Naive B cell (primary cell): ENCODE measurements at places on chromosomes 11 and 22. TPM values are rescaled to one million over a fixed set of nuclear protein-coding genes. Genes with fewer than 3 reads are reported as not detected.

Gene IGSF9B
- polyA plus RNA-seq = not detected

Gene UPB1
- polyA plus RNA-seq = 0.08 TPM

Gene APOL5
- polyA plus RNA-seq = not detected

Gene FAM111B
- polyA plus RNA-seq = 10.0 TPM

Gene SLC22A25
- not detected for polyA plus RNA-seq

Gene ST14
- 29.9 TPM for polyA plus RNA-seq

Gene MYH9
- polyA plus RNA-seq = 65.7 TPM

Gene C11orf54
- 19.0 TPM for polyA plus RNA-seq

Gene RHOD
- polyA plus RNA-seq = 0.98 TPM

Gene IRAG1
- 1.0 TPM for polyA plus RNA-seq

Gene MOGAT2
- polyA plus RNA-seq = not detected

Gene GGTLC3
- not detected for polyA plus RNA-seq

Gene MAP6
- polyA plus RNA-seq = 0.16 TPM

Gene MPZL3
- 1.5 TPM for polyA plus RNA-seq

Gene TSPAN18
- 1.3 TPM for polyA plus RNA-seq

Gene FGF19
- polyA plus RNA-seq = not detected

- no peak for DNase-seq
- no peak overlapping the region for H3K4me3 ChIP-seq
- no peaks in the 10 kb centered on the region for H3K27me3 ChIP-seq
- peaks cover 35% of the 10 kb centered on the region for H3K4me1 ChIP-seq
- H3K36me3 ChIP-seq = no peaks in the 10 kb centered on the region
These were observed 57.0 kb upstream of the CD5 start for GRCh38 chr11:61045271-61045670.

DNA sequence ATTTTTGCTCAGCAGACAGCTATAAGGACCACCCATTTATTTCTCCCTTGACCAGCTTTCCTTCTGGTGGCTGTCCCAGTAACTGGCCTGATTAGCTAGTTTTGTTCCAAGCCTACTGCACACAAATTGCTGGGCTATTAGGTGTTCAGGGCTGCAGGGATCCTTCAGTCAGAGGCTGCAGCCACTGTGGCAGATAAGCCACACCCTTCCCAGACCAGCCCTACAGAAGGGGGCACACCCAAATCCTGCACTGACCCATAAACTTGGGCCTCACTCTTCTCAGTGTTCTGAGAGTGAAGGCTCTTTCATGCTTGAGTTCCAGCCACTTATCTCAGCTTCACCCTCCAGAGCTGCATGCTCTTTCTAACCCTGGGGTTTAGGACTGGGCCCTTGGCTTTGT is 200.0 kb downstream of the AASDHPPT start:
- no peak overlapping the region for H3K4me3 ChIP-seq
- no peaks in the 10 kb centered on the region for H3K4me1 ChIP-seq
- no peak overlapping the region for H3K27ac ChIP-seq
- H3K27me3 ChIP-seq = peaks cover 3% of the 10 kb centered on the region

GRCh38 chr11:115591380-115591779 is 87.2 kb upstream of the CADM1 start:
- no peaks in the 10 kb centered on the region for H3K27me3 ChIP-seq
- H3K27ac ChIP-seq = no peak overlapping the region
- DNase-seq = no peak

- no peaks in the 10 kb centered on the region for H3K36me3 ChIP-seq
- no peaks in the 10 kb centered on the region for H3K4me1 ChIP-seq
- H3K27me3 ChIP-seq = no peaks in the 10 kb centered on the region
- no peak overlapping the region for H3K27ac ChIP-seq
- H3K4me3 ChIP-seq = no peak overlapping the region
- DNase-seq = no peak
These were observed 10.5 kb upstream of the MCHR1 start for GRCh38 chr22:40668611-40669411.

- H3K4me1 ChIP-seq = peaks cover 77% of the 10 kb centered on the region
- peak overlapping the region; percentile 89 for H3K27ac ChIP-seq
- peaks cover 23% of the 10 kb centered on the region for H3K36me3 ChIP-seq
These were observed 9.5 kb downstream of the IGLL5 start for GRCh38 chr22:22897091-22897490.

DNA sequence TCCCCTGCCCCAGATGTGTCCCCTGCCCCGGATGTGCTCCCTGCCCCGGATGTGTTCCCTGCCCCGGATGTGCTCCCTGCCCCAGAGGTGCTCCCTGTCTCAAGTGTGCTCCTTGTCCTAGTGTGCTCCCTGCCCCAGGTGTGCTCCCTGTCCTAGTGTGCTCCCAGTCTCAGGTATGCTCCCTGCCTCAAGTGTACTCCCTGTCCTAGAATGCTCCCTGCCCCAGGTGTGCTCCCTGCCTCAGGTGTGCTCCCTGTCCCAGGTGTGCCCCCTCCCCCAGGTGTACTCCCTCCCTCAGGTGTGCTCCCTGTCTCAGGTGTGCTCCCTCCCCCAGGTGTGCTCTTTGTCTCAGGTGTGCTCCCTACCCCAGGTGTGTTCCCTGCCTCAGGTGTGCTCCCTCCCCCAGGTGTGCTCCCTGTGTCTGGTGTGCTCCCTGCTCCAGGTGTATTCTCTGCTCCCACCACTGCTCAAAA is 48.7 kb upstream of the RASD2 start:
- H3K27ac ChIP-seq = no peak overlapping the region
- no peaks in the 10 kb centered on the region for H3K4me1 ChIP-seq
- peaks cover 62% of the 10 kb centered on the region for H3K27me3 ChIP-seq
- no peak for DNase-seq
- no peak overlapping the region for H3K4me3 ChIP-seq

GRCh38 chr11:42713753-42714152 is 598.0 kb upstream of the API5 start:
- no peaks in the 10 kb centered on the region for H3K4me1 ChIP-seq
- H3K27me3 ChIP-seq = no peaks in the 10 kb centered on the region
- H3K27ac ChIP-seq = no peak overlapping the region
- DNase-seq = no peak
- H3K36me3 ChIP-seq = no peaks in the 10 kb centered on the region

DNA sequence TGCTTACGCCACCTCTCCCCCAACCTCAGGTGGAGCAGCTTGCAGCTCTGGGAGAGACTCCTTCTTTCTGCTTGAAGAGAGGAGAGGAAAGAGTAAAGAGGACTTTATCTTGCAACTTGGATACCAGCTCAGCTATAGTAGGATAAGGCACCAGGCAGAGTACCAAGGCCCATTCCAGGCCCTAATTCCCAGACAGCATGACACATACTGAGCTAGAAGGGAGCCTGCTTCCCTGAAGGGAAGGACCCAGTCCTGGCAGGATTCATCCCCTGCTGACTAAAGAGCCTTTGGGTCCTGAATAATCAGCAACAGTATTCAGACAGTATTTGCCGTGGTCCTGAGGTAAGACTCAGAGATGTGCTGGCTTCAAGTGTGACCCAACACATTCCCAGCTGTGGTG is 41.4 kb downstream of the PPME1 start:
- no peaks in the 10 kb centered on the region for H3K4me1 ChIP-seq
- no peak for DNase-seq
- no peaks in the 10 kb centered on the region for H3K27me3 ChIP-seq
- no peak overlapping the region for H3K4me3 ChIP-seq

DNA sequence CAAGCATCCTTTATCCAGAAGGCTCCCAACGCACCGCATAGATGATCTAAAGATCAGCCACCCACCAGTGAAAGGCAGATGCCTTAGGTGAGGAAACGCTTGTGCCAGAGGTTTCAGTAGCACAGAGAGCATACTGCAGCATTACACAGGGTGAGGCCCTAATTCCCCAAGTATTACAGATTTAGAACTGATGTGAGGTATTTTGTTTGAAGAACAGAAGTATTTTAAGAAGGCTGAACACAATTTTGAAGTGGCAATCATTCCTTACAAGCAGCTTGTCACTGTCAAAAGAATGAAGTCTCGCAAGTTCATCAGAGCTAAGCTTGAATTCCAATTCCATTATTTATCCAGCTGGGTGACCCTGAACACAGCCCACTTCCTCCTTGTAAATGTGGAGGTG is 70.0 kb upstream of the FAT3 start:
- H3K27me3 ChIP-seq = no peaks in the 10 kb centered on the region
- H3K27ac ChIP-seq = no peak overlapping the region
- no peak for DNase-seq
- H3K36me3 ChIP-seq = no peaks in the 10 kb centered on the region

DNA sequence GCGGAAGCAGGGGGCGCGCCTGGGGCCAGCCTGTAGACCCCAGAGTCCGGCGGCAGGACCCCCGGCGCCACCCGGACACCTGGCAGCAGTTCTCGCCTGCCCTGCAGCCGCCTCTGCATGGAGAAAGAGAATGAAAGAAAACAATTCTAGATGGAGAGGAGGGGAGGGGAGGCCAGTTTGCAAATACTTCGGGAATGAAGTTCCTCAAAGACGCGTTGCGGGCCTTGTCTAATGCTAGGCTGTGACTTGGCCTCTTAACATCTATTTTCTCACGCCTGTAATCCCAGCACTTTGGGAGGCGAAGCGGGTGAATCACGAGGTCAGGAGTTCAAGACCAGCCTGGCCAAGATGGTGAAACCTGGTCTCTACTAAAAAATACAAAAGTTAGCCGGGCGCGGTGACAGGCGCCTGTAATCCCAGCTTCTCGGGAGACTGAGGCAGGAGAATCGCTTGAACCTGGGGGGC is 2.1 kb upstream of the BARX2 start:
- no peak for DNase-seq
- peaks cover 36% of the 10 kb centered on the region for H3K4me1 ChIP-seq
- peak overlapping the region; percentile 61 for H3K4me3 ChIP-seq
- H3K27me3 ChIP-seq = peaks cover 61% of the 10 kb centered on the region

GRCh38 chr22:46458525-46458924 is 78.9 kb downstream of the CELSR1 start:
- no peaks in the 10 kb centered on the region for H3K36me3 ChIP-seq
- no peak overlapping the region for H3K4me3 ChIP-seq
- H3K27ac ChIP-seq = no peak overlapping the region
- DNase-seq = no peak

GRCh38 chr22:46361826-46362202 is 26.3 kb downstream of the TRMU start:
- no peaks in the 10 kb centered on the region for H3K36me3 ChIP-seq
- H3K4me3 ChIP-seq = no peak overlapping the region

- no peaks in the 10 kb centered on the region for H3K36me3 ChIP-seq
- peaks cover under 1% of the 10 kb centered on the region for H3K4me1 ChIP-seq
- H3K4me3 ChIP-seq = no peak overlapping the region
- no peak overlapping the region for H3K27ac ChIP-seq
These were observed 4.4 kb downstream of the C11orf86 start for GRCh38 chr11:66979336-66979980.

DNA sequence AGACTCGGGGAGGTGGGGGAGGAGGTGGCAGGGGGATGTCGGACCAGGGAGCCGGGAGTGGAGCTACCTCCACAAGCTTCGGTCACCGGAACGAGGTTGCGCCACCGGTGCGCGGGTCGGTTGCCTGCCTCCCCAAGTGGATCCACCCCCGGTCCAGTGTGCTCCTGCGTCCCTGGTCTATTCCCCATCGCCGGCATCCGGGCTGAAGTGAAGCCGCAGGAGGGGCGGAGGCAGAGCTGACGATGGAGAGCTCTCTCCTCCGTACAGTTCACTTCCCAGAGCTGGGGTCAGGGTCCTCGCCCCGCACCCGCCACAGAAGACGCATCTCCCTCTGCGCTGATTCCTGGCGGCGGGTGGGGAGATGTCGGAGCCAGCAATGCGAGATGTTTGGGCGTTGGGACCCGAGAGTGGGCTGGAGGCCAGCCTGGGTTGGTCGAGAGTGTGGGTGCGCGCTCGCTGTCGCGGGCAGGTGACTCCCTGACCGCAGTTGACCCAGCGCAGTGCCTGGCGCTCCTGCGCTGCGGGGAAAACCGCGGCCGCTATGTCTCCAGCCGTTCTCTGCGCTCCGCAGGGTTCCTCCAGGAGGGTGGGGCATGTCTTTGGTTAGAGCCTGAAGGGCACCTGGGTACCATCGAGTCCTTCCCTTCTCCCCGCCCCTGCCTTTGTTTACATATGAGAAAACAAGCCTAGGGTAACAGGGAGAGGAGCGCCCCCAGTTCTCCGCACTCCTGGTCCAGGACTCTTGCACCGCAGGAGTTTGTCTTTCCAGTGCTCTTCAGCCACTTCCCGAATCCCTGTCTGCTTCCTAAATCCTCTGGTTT is 1.7 kb downstream of the C11orf96 start:
- peaks cover 45% of the 10 kb centered on the region for H3K27me3 ChIP-seq
- no peaks in the 10 kb centered on the region for H3K36me3 ChIP-seq
- no peak overlapping the region for H3K27ac ChIP-seq
- no peak for DNase-seq
- H3K4me1 ChIP-seq = peaks cover 14% of the 10 kb centered on the region
- H3K4me3 ChIP-seq = peak overlapping the region; percentile 73

DNA sequence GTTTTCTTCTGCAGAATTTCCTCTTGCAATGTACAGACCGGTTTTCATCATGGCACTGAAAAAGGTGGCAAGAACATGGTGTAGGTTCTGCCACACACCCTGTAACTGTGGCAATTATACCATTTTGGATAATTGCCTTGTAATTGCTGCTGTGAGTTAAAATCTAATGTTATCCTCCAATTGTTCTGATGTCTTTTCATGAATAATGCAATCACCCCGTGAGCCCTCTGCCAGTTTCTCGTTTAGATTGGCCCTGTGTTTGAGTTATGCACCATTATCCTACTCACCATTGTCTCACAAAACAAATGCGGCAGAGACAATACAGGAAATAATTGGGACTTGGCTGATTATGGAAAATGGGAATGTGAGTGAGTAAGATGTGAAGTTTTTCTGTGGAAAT is 61.8 kb upstream of the MTNR1B start:
- H3K36me3 ChIP-seq = no peaks in the 10 kb centered on the region
- H3K27ac ChIP-seq = no peak overlapping the region
- no peaks in the 10 kb centered on the region for H3K27me3 ChIP-seq
- DNase-seq = no peak
- no peaks in the 10 kb centered on the region for H3K4me1 ChIP-seq
- no peak overlapping the region for H3K4me3 ChIP-seq

DNA sequence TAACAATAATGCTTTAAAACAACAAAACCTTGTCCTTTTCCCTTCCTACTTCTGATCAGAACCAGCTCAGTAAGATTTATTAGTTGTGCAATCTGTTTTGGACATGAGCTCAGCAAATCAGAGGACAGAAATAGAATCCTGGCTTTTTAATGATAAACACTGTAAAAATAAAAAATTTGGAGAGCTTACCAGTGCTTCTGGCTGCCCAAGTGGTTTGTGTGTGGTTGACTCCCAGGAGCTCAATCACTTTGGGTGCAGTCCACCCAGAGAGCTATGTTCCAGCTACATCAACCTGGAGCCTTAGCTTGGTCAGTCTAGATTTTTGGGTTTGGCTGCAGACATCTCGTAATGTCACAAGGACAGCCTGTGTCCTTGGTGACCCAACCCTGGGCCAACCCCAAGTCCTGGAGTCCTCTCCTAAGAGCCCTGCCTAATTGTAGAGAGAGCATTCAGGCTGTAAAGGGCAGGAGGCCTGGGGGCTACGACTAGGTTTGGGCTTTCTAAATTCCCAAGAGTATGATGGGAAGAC is 28.5 kb downstream of the CD44 start:
- peak overlapping the region; percentile 99 for H3K27ac ChIP-seq
- peaks cover 98% of the 10 kb centered on the region for H3K4me1 ChIP-seq
- H3K27me3 ChIP-seq = no peaks in the 10 kb centered on the region
- peaks cover 7% of the 10 kb centered on the region for H3K36me3 ChIP-seq
- no peak for DNase-seq
- H3K4me3 ChIP-seq = peak overlapping the region; percentile 89

- no peak overlapping the region for H3K4me3 ChIP-seq
- H3K27ac ChIP-seq = no peak overlapping the region
- H3K4me1 ChIP-seq = peaks cover 23% of the 10 kb centered on the region
- H3K36me3 ChIP-seq = peaks cover 6% of the 10 kb centered on the region
- DNase-seq = no peak
These were observed 57.7 kb upstream of the RASD2 start for GRCh38 chr22:35482974-35483373.
